ENCODE measurements at places on chromosomes 1 and 21. TPM values are rescaled to one million over a fixed set of nuclear protein-coding genes. Genes with fewer than 3 reads are reported as not detected.

Gene DENND2C
- 1.2 TPM for total RNA-seq

Gene DNASE2B
- total RNA-seq, result not detected

Gene NTRK1
- 0.43 TPM for total RNA-seq

Gene PEAR1
- 7.9 TPM for total RNA-seq

Gene SPATA21
- total RNA-seq, result not detected

DNA sequence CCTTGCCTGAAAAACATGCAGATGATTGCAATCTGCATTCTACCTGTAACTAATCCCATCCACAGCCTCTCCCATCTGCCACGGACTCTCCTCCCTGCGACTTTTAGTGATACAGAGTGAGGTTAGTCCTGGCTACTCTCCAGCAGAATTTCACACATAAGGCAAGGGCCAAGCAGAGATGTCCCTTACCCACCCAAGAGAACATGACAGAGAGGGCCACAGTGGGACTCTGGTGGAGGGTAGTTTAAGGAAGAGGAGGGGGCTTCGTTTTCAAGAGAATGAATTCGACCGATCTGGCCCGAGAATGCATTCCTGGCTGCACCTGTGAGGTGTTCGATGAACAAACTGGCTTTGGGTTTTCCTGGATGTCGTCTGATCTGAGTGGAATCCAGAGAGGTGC lies 87.5 kb upstream of the SIM2 start:
- DNase-seq, result no peak

GRCh38 chr1:200247518-200247917 lies 162.3 kb downstream of the ZNF281 start:
- DNase-seq, result no peak

GRCh38 chr1:107690491-107690890 lies 274.5 kb downstream of the VAV3 start:
- no peak for DNase-seq

DNA sequence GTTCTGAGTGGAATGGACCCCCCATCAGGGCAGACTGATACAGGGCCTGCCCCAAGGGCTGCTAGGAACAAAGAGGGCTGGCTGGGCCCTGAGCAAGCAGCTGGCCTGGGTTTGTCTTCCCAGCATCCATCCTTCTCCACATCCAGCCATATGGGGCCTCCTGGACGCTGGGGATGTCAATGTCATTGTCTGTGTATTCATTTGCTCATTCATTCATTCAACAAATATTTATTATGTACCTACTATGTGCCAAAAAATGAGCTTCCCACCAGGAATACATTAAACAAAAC lies 15.6 kb upstream of the ECE1 start:
- DNase-seq, result no peak

GRCh38 chr1:17375651-17376050 lies 3.7 kb downstream of the PADI6 start:
- DNase-seq, result no peak

DNA sequence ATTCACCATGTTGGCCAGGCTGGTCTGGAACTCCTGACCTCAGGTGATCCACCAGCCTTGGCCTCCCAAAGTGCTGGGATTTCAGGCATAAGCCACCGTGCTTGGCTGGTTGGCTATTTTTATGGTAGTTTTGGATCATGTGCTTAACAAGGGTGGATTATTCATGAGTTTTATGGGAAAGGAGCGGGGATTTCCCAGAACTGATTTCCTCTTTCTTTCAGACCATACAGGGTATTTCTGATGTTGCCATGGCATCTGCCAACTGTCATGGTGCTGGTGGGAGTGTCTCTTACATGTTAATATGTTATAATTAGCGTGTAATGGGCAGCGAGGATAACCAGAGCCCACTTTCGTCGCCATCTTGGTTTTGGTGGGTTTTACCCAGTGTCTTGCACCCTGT lies 3.2 kb downstream of the TRPM2 start:
- no peak for DNase-seq

GRCh38 chr1:63914706-63915105 lies 140.9 kb downstream of the ROR1 start:
- DNase-seq, result no peak

GRCh38 chr1:208934933-208935332 lies 648.6 kb upstream of the CAMK1G start:
- DNase-seq, result no peak

DNA sequence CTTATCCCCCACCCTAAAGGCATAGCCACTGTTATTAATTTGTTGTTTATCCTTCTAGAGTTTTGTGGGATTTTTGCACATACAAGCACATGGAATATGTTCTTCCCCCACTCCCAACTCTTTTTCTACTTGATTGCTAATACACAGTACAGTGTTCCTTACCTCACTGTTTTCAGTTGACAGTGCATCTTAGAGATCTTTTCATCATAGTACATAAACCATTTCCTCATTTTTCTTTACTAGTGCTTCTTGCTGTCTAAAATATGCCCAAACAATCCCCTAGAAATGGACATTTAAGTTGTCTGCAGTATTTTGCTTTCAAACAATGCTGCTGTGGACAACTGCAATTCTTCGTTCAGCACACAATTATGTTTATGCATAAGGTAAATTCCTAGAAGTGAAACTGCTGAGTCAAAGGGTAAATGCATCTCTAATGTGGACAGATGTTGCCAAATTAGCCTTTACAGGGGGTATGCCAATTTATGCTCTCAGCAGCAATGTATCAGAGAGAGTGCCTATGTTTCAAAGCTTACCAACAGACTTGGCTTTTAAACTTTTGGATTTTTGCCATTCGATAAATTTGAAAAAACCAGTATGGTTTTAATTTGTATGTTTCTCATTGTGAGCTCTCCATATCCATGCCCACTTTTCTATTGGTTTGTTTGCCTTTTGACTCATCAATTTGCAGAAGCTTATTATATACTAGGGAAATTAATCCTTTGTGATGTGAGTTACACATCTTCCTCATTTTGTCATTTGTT lies 132.6 kb downstream of the MRPS6 start:
- no peak for DNase-seq

DNA sequence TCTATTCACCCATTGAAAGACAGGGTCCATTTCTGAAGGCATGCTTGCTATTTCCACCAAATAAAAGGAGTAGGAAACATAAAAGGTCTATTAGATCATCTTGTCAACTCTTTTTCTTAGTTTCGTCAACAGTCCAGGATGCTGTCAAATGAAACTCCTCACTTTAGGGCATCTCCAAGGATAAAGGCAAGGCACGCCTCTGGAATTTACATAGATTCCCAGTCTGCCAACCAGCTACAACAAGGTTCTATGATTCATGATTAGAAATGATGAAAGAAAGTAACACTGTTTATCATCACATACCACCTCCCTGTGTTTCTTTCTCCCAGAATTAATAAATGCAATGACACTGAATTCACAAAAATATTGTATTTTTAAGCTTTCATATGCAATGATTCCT lies 636.3 kb downstream of the LTN1 start:
- no peak for DNase-seq

DNA sequence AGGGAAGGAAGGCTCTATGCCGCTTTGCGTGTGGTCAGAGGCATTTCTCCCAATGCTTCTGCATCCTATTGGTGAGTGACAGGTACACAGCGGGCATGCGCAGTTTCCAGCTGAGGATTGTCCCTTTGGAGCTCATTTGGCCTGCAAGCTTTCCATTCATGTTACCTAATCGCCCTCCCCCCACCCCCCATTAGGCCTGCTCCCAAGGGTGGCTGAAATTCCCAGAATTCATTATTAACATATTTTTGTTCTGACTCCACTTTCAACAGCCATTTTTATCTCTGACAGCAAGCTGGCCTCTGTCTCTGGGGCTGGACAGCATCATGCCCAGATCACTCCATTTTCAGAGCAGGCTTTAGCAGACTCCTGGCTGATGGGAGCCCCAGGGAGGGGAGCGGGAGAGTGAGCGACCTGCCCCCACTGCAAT lies 25.6 kb downstream of the MIS18A start:
- peak; percentile 60 for DNase-seq

GRCh38 chr21:45085700-45086099 lies 11.3 kb downstream of the ADARB1 start:
- no peak for DNase-seq

DNA sequence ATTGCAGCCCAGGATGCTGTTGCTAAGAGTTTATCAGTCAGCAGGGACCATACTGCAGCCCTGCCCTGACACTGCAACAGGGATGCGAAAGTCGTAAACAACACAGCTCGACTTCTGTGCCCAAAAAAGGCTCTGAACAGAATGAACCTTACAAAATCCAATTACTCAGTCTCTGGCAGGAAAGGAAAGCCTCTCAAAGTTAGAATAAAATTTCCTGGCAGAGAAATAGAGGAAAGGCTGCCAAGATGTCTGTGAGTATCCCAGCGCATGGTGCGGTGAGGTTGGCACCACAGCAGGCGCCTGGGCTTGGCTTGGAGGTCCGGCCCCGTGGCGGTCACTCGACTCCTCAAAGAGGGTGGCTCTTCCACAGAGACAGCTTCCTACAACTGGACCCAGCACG lies 185.8 kb downstream of the PCP4 start:
- no peak for DNase-seq

DNA sequence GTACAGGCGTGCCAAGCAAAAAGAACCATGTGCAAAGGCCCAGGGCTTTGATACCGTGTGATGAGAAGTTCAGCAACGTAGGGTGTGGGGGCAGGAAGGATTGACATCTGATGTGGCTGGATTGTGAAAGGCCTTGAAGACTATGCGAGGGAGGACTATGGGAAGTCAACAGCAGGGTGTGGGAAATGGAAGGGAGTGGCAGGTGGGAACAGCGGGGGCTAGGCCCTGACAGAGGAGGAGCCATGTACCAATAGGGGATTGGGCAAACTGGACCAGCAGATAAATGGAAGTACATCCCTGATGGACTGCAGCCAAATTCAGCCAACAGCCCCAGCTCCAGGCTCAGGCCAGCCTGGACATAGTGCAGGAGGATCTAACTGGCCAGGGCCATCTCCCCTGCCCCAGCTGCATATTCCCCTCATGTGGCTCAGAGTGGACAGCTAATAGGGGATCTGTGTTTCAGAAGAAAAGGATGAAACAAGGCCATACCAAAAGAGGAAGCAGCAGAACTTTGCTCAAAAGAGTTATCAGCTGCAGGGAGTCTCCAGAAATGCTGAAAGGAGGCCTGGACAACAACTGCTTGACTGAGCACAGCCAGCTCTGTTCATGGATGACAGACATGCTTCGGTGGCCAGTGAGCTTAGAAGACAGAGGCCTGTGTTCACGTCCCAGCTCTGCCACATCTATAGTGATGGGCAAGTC lies 140.2 kb upstream of the SGIP1 start:
- no peak for DNase-seq

DNA sequence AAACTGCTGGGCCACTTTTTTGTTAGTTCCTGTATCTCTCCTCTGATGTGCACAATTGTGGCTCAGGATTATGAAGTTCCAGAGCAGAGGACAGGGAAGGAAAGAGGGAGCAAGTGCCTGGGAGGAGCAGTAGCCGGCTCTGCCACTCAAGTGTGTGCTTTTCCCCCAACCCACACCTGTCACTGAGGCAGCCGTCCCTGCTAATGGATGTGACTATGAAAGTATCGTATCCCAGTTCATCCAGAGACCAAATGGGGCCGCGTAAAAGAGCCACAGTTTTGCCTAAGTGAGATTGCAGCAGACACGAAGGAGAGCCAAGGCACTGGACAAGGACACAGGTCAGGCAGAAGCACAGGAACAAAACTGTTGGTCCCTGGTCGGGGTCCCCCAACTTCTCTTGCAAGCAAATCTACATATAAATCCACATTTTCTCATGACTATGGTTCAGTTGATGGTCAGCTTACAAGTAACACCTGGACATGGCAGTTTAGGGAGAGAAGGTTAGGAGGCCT lies 204.7 kb downstream of the RHOU start:
- DNase-seq, result no peak

GRCh38 chr1:51301152-51301843 lies 29.1 kb downstream of the TTC39A start:
- no peak for DNase-seq

GRCh38 chr1:215635827-215636226 lies 68.7 kb downstream of the KCTD3 start:
- no peak for DNase-seq

DNA sequence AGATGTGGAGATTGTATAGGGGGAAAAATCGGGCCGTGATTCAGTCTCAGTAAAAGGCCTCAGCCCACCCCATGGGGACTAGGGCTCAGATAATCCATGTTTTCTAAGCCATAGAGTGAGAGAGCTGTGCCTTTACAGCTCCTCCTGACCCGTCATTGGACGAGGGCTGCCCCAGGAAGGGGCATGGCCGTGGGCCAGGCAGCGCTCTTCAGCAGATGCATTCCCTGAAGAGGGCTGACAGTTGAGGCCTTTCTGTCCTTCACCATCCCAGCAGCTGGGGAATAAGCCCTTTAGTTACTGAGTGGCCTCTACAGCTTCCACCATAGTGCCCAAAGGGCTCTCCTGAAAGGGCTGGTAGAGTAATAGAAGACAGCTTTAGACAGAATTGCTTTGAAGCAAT lies 57.2 kb downstream of the ST3GAL3 start:
- DNase-seq, result no peak

GRCh38 chr1:197595304-197595904 lies 179.9 kb downstream of the DENND1B start:
- no peak for DNase-seq

DNA sequence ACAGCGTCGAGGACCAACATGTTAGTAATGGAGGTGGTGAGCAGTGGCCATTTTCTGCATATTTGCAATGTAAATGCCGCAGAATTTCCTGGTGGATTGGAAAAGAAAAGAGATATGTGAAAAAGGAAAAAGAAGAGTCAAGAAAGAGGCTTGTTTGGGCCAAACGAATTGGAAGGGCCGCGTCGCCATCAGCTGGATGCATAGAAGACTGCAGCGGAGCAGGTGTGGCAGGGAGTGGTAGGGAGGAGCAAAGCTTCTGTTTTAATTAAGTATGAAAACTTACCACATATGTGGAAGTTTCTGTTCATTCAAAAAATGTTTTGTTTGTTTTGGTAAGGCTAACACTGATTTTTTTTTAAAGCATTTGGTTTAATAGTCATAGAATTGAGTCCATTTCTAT lies 690.7 kb downstream of the NCAM2 start:
- no peak for DNase-seq

DNA sequence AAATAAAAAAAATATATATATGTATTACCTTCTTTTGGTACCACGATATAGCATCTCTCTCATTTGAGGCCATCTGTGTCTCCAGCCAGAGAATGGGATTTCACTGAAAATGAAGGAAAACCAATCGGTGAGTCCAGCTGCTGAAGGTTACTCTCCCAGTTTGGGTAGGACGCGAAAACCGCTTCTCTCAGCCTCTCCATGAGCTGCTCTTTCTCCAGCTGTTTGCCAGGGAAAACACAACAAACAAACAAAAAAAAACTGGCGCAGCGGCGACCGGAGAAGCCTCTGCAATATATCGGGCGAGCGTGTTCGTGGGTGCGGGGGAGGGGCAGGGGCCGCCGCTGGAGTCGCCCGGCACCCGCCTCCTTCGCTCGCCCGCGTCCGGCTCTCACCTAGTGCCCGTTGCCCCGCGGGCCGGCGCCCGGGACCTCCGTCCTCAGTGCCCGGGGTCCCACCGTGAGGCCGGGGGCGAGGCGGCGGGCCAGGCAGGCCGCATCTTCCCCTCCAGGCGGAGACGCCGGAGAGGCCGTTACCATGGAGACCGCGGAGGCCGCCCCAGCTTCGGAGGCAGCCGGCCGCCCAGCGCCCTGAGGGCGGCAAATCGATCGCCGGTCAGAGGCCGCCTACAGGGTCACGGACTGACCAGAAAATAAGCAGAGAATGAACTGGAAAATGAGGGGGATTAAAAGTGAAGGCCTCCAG lies 504 bp downstream of the PHTF1 start:
- DNase-seq, result peak; percentile 62
